ENCODE measurements at places on chromosomes 12 and 14.

GRCh38 chr12:122093098-122093883, 14.7 kb downstream of the MLXIP start:
- DNase-seq: no peak

DNA sequence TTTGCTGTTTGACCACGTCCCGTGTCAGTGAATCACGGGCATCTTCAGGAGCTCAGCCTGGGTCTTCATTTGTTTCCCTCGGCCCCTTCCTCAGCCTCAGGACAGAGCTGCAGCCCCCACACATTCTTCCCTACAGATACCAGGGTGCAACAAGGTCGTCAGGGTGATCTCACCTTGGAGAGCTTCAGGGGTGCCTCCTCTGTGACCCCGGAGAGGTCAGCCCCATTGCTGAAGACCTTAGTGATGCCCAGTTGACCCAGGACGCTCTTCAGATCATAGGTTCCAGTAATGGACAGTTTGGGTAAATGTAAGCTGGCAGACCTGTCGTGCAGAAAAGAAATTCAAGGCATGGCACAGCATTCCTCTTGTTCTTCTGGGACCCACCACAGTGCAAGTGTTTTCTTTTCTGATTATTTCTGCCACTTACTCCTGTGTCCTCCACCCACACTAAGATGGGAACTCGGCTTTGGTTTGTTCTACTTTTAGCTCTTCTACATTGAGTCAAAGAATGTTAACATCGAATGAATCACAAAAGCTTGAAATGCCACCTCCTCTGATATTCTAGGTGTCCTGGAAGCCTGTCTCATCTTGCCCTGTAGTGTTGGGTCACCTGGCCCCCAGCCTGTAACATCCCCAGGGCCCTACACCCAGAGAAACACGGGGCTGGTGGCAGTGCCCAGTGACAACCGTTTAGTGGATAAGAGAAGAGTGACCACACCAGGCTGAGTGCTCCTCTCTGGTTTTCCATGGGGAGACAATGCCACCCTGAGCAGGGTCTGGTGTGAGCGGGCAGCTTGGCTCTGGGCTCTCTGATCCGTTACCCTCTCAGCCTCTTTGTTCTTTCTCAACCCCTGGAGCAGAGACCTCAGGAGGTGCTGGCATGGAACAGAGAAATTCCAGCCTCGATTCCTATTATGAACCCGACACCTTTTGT, 8.8 kb downstream of the SERPINA1 start:
- no peak for DNase-seq

GRCh38 chr12:102169922-102170621, 27.6 kb downstream of the PMCH start:
- DNase-seq: no peak

GRCh38 chr14:75751296-75751695, 90.2 kb downstream of the TTLL5 start:
- no peak for DNase-seq

DNA sequence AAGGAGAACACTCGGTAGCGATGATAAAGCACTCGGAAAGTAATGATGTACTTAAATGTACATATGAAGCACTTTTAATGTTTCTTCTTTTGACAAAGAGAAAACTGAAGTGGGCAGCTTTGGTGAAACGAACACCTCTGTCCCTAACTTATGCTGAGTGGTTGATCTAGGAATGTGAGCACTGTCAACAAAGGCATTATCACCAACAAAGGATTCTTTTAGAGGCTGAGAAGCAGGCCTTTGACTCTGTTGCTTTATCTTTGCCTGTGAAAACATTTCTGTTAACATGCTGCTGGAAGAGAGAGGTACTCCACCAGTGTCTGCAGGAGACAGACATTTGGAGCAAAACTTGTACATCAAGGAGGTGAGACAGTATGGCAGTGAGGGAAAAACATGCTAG, 103.2 kb upstream of the VRK1 start:
- no peak for DNase-seq

DNA sequence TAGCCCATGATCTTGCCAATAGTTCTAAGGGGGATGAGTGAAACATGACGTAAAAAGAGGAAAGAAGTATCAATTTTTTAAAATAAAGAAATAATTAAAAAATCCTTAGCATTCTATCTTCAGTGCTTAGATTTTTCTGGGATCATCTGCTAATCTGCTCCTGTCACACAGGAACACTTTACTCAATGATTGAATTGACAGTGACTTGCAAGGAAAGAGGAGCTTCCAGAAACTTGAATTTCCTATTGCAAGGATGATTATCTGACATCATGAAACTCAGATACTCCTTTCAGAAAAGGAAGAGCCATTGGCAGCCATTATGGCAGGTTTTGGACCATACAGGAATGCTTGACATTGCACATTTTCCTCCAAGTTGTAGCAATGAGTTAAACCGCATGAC, 41.4 kb upstream of the PTPRO start:
- no peak for DNase-seq

Measured in SHP77 (cell line).